ENCODE measurements at places on chromosomes 11 and 22.

DNA sequence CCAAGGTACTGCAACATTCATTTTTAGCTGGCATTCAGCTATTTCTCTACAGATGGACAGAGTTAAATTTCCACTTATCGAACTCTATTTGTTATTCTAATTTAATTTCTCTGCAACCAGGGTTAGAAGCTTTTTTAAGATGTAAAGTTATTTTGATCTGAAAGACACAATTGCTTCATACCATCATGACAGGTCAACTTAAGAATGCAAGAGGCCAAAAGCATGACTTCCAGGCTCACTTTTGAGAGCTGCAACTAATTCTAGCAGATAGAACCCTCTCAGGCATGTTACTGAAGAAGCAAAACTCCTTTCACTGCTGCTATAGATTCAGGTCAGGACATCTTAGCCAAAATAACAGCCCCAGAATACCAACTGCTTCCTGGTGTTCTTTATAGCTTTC is 86.5 kb upstream of the GALNT18 start:
- DNase-seq: no peak

DNA sequence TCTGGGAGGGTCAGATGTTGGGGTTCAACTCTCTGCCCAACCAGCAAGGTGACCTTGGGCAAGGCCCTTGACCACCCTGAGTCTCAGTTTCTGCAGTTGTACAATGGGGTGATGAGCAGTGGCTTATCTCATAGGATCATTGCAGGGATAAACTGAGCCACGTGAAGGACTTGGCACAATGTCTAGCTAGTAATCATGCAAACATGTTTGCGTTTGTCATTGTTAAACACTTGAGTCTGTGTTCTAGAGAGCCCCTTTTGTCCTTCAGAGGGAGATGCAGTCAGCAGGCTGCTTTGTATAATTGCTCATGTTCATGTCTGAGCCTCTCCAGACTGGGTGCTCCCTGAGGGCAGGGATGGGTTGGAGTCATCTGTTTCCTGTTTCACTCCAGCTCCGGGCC is 15.8 kb downstream of the CD82 start:
- DNase-seq: no peak

DNA sequence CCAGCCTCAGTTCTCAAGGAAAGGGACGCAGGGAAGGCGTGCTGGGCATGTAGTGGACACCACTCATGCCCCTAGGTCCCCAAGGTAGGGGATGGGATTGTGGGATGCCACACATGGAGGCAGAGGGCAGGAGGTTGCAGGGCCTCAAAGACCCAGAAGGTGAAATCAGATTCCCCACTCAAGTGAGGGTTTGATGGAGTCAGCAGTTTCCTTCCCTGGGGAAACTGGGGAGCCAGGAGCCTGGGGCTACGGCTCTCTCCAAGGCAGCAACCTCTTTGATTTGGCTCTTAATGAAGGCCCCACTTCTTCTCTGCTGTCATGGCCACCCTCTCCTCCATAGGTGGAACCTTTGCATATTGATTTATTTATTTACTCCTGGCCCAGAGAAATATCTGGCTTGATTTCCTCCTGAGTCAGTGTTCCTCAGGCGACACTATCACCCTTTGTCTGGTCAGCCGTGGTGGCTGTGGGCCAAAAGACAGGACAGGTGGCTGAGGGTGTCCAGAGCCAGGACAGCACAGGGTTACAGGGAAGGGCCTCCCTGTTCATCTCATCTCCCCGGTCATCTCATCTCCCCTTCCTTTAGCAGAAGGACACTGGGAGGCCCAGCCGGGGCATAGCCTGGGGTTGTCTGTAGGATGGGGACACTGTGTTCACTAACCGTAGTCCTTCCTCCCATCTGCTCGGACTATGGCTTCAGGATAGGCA is 9.6 kb downstream of the GNAZ start:
- DNase-seq: no peak

DNA sequence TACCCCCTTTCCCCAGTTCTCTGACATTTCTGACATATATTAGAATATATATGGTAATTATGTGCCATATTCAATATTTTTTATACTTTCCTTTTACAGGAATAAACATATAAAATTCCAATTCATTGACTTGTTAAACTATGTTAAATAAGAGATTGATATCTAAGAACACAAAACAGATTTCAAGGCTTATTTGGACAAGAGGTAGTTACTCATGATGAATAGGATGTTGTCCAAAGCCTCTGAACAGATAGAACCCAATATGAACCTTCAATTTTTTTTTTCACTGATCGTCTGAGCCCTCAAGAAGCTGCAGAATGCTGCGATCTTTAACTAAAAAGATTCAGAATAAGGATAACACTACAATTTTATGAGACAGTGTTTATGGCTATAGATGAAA is 340.3 kb downstream of the LUZP2 start:
- no peak for DNase-seq

DNA sequence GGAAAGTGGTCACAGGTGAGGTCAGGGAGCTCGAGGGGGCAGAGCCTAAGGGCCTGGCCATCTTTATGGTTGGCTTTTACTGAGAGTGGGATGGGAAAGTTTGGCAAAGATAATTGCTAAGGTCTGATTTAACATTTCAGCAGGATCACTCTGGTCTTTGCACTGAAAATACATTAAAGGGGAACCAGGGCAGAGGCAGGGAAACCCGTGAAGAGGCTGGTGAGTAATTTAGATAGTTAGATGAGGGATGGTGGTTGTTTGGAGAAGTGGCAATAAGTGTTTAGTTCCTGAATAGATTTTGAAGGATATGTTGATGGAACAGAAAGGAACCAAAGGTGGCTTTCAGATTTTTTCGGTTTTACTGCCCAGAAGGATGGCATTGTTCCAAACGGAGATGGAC is 50.8 kb downstream of the SCN3B start:
- no peak for DNase-seq

All from GM12864 (cell line).